ENCODE measurements at places on chromosomes 2 and 18. TPM values are rescaled to one million over a fixed set of nuclear protein-coding genes. Genes with fewer than 3 reads are reported as not detected.

DNA sequence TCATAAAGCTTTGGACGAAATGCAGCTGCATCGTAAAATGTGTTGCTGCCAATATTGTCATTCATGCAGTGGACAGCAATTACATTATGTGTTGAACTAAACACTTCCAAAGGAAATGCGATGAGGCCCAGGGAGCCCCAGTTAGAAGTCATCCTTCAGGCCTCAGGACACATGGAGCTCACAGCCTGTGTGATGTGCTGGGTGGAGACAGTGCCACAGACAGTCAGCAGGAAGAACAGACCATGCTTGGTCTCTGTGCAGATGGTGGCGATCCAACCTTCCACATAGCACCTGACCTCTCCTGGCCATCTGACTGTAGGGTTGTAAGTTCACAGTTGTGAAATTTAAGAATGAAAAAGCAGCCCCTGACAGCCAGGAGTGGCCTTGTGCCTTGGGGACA lies 118.3 kb upstream of the ALKAL2 start:
- no peak for DNase-seq

DNA sequence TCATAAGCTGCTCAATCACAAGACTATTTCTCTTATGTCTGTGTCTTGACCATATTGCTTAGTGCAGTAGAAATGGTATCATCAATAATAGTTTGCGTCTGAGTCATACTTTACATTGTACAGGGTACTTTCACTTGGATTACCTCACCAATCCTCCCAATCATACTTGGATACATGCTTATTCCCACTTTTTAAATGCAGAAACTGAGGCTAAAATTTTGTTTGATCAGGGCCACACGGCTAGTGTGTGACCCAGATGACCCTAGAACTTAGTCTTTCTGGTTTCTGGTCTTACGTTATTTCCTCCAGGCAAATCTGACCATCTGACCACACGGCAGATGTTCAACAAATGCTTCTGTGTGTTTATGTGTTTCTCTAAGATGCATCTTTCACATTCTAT lies 23.8 kb upstream of the CCL20 start:
- DNase-seq, result no peak

- peak; percentile 56 for DNase-seq
Measured at GRCh38 chr2:213251618-213252017, 32.6 kb upstream of the SPAG16 start.

The MAP3K19 gene
- not detected for polyA plus RNA-seq

- no peak for DNase-seq
Measured at GRCh38 chr18:55079481-55080355, 120.5 kb upstream of the CCDC68 start.

The FAM237A gene
- polyA plus RNA-seq, result not detected

- no peak for DNase-seq
Measured at GRCh38 chr2:239009589-239009961, 161.7 kb downstream of the TWIST2 start.

DNA sequence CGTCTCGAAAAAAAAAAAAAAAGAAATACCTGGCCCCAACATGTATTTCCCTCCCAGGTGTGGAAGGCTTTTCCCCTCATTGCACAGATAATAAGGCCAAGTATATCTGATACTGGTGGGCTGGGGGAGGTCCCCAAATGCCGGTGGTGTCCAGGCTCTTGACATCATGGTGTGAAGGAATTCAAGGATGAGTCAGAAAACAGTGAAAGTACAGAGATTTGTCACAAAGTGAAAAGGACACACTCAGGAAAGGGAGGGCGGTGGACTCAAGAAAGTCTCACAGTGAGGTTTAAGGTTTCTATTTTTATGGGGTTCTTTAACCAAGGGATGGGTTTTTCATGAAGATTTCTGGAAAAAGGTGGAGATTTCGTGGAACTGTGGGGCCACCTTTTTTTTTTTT lies 37.8 kb upstream of the FZD5 start:
- DNase-seq, result no peak

DNA sequence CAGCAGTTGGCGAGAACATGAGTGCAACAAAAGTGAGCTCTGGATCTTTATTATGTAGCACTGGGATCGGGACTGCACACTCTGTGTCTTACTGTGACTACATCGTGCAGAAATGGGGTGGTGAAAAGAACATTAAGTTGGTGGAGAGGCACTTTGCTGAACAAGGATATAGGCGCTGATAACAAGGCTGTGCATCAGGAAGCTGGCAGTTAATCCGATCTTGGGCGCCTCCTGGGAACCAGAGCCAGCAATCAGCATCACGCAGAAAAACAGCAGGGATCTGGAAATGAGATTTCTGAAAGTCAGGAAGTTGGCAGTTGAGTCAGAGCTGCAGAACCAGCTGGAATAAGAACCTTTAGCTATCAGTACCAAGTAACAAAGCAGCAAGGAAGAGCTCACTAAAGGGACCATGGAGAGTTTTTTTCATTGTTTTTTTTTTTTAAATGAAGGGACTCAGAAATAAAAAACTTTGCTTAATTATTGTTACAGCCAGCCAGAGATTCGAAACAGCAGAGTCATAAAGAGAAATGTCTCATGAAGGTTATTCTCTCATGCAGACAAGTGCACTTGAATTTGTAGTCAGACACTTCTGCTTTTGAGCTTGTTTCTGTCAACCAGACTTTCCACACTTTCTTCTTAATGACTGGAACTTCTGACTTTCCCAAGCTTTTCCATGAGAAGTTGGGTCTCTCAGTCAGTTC lies 22.8 kb upstream of the MYO3B start:
- no peak for DNase-seq
